ENCODE measurements at places on chromosomes 7 and 10.

GRCh38 chr10:103800789-103801540, 54.4 kb downstream of the SH3PXD2A start:
- DNase-seq = no peak

GRCh38 chr10:9848981-9849380, 1168.7 kb upstream of the CELF2 start:
- no peak for DNase-seq

- no peak for DNase-seq
Measured at GRCh38 chr10:87703771-87704170, 44.1 kb downstream of the PAPSS2 start.

DNA sequence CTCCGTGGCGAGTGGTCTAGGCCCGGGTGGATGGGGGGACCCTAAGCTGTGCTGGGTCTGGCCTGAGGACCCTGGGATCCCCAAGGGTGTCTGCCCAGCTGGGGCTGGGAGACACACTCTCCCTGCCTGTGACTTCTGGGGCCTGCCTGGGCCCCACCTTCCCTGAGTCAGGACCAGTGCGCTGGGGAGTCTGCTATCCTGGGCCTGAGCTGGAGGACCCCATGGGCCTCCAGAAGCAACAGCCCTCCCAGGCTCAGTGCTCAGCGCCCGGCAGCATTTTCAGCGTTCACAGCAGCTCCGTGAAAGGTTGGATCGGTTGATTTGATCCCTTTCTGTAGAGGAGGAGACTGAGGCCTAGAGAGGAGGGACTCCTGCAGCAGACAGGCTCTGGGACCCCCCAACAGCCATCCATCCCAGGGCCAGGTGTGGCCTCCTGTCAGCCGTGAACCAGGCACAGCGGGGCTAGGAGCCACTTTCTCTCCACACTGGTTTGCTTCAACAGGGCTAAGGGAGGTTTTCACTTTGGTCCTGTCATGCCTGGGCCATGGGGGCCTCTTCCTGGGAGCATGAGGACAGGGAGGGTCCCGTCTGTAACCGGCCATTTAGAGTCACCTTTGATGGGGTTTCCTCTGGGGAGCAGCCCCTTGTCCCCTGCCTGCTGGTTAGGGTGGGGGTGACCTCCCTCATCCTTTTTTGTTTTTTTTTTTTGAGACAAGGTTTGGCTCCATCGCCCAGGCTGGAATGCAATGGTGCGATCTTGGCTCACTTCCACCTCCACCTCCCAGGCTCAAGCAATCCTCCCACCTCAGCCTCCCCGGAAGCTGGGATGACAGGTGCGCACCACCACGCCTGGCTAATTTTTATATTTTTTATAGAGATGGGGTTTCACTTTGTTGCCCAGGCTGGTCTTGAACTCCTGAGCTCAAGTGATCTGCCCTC, 12.4 kb downstream of the FOXL3 start:
- no peak for DNase-seq

DNA sequence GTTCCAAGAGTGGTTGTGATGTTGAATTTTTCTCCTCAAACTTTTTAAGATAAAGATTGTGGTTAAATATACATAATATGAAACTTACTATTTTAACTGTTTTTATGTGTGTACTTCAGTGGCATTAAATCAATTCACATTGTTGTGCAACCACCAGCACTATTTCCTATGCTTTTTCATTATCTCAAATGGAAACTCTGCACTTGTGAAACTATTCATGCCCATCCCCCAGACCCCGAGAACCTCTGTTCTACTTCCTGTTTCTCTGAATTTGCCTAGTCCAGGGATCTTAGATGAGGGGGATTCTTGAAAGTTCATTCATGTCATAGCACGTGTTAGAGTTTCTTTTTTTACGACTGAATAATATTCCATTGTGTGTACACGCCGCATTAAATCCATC, 67.0 kb downstream of the WDR37 start:
- DNase-seq = no peak

DNA sequence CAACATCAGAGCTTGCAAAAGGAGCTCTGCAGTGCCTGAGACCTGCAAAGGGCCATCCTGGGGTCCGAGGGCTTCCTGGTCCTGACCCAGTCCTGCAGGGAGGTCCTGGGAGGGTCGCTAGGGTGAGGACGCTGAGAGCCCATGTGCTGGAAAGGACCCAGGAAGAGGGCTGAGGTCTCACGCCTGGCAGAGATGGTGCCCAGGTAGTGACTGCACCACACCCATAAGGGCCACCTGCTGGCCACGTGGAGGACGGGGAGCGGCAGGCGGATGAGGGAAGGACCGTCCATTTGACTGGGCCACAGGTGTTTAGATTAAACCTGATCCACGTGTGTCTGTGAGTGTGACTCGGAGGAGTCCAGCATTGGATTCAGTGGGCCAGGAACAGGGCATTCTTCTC, 392.8 kb downstream of the DNAJB6 start:
- no peak for DNase-seq

DNA sequence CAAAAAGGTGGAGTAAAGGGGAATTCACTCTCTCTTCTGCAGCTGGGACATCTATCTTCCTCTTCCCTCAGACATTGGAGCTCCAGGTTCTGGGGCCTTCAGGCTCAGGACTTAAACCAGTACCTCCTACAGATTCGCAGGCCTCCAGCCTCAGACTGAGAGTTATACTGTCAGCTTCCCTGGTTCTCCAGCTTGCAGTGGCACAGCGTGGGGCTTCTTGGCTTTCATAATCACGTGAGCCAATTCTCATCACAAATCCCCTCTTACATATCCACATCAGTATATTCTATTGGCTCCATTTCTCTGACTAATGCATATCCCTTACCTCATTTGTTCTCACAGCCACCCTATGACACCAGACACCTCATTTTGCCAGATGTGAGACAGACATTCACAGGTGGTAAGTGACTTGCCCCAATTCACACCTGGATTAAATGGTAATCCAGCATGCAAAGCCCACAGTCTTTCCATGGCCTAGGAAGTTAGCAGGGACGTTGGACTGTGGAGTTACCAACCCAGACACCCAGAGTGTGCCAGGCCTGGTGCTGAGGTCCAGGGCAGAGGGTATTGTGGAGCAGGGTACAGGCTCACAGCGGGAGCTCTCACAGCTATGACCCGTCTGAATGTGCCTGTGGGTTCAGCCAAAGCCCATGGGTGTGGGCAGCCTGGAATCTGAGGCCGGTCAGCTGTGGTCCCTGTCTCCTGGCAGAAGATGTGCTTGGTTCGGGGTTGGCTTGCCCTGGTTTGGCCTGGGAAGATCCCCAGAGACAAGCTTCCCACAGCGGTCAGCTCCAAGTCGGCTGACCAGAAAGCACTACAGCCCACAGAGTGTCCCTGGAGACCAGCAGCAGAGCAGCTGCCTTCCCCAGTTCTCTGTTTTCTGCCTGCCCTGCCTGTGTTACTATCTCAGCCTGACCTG, 18.4 kb upstream of the ZCCHC24 start:
- no peak for DNase-seq

DNA sequence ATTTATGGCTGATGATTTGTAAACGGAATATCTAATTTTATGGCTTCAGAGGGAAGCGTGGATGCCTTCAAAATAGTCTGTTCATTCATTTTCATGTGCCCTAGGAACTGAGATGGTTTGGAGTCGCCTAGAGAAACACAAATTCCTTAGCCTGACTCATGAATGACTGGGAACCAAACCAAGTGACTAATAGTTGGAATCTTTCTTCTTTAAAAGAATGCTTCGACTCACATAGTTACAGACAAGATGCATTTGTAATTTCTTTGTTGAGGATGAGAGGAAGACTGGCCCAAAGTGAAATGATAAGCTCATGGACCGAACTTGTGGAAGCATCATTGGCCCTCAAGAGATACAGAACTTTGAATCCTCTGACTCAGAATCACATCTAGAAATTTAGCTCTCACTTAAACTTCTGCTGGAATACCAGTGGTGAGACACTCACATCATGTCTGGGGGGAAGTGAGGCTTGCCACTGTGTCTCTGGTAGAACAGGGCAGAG, 1107.2 kb downstream of the NRG3 start:
- no peak for DNase-seq

- DNase-seq = no peak
Measured at GRCh38 chr7:80027611-80028173, 106.9 kb upstream of the GNAI1 start.

- peak; percentile 98 for DNase-seq
Measured at GRCh38 chr7:129824291-129825208, 128.2 kb downstream of the UBE2H start.

DNA sequence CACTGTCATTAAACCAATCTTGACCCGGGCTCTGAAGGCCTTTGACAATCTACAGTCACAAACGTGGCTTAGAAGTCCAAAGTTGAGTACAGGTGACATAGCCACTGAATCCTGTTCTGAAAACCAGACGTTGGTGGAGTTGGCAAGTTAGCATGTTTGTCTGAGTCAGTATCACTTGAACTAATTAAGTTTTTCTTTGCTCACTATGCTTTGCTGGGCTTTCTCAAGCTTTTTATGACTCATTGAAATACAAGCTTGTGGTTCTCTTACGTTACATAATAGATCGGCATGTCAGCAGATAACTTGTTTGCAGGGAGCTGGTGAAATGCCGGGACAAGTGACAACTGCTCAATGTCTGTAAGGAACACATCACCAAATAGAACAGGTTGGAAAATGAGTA, 53.8 kb downstream of the ARL5B start:
- DNase-seq = no peak

DNA sequence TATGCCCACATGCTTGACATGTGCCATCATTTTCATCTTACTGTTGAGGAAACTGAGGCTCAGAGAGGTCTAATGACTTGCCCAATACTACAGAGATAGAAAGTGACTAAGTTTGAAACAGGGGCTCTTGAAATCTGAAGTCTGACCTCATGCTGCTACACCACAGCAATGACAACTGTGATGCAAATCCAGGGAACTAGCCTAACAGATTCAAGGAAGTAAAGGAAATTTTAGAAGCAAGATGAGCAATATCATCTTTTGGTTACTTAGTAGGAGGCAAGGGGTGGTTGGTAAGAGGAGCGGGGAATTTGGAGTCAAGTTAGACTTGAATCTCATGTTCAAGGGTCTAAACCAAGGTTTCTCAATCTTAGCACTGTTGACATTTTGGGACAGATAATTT, 26.3 kb upstream of the OSBPL3 start:
- no peak for DNase-seq

DNA sequence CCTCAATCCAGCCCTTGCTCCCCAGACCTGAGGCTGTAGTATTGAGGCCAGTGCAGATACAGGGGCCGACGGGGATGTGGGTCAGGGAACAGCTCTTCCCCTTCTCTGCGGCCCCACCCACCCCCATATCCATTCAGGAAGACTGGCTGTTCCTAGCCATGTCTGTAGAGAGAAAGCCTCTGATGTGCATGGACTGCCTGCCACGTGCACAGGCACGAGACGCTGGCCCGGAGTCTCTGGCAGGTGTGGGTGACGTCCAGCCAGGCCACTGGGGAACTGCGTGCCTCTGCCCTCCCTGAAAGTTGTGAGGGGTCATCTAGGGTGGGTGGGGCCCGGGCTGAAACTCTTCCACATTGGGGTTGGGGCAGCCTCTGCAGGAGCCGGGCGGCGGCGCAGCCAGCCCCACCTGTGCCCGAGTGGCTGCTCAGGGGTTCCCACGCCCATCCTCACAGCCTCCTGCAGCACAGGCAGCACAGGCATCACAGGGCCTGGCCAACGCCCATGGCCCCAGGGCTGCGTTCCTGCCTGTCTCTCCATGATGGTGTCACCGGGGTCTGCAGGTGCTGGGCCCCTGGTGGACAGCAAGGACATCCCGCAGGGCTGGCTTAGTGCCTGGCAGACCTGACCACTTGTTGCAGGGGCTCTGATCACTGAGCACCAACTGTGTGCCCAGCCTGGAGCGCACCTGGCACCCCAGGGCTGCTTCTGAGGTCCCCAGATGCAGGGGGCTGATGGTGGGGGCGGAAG, 27.5 kb downstream of the MICALL2 start:
- no peak for DNase-seq

DNA sequence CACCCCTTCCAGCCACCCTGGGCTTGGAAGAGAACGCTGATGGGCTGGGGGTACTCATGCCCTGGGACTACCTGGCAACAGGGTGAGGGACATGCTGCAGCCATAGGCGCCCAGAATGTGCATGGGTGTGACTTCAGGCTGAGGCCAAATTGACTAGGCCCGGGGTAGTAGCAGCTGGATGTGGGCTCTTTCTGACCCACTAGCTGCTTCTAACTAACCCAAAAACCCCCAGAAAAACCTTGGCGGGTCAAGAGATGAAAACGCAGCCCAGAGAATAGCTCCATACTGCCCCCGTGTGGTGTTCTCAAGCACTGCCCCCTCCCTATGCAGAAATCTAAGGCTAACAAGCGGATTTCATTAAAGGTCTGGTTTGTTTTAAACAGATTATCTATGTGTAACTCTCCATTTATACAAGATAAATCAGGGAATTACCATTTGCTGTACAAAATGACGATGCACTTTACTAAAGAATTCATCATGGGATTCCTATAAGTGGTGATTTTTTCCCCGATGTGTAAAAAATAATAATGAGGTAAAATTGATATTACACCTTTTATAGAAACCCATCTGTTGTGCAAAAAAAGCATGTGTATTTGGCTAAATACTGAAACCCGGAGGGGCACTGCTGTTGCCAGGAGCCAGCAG, 4.2 kb downstream of the SMARCD3 start:
- DNase-seq = peak; percentile 70

DNA sequence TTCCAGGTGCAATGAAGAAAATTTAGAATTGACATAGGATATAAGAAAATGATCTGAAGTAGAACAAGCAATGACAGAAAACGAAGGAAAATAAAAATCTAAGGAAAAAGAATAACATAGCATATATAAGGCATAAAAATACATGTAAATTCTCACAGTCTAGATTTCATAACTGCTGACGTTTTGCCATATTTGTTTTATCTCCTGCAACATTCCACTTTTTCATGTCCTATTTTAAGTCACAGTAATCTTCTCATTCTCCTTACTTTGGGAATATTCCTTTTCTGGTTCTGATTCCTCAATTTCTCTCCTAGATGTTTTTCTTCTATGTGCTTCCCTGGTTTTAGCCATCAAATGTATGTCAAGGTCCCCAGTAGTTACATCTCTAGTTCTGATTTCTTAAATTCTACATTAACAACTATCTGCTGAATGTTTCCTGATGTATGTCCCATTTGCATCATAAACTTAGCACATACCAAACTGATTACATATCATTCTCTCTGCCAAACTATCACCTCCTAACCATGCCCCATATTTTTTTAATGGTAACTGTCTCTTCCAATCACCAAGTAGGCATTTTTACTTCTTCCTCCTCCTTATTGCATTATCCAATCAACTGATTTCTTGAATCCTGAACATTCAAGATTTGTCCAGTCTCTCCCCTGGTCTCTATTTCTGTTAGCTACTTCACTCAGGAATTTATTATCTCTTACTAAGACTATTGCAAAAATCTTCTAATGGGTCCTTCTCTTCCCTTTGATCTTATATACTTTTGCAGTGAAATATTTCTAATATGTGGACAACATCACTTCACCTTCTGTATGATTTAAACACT, 171.3 kb downstream of the DNAJC1 start:
- DNase-seq = no peak

GRCh38 chr7:2619116-2619515, 12.7 kb upstream of the TTYH3 start:
- no peak for DNase-seq
